NCI-H226 (cell line): ENCODE measurements at places on chromosomes 16 and 17.

DNA sequence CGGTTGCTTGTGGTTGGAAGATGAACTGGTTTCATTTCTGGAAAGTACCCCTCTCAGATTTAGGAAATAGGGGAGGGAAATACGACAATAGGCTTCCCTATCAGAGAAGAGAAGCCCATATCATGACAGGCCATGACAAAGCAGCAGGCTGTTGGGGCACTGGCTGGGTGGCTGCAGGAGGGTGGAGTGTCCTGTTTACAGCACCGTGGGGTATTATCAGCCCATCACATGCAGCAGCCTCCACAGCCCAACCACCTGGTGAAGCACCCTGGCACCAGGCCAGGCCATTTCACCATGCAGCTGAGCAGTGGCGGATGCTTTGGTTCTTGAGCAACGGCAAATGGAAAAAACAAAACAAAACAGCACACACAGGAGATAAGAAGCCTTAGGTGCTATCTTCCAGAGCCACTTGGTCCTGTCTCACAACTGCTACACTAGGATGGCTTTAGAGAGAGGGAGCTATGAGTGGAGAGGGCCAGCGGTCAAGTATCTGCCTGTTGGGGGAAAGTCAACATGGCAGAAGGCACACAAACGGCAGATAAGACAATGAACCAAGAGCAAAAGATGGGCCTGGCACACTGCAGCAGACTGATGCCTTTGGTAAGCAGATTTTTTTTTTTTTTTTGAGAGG lies 24.2 kb downstream of the FAM117A start:
- peak; percentile 48 for DNase-seq

- no peak for DNase-seq
Measured at GRCh38 chr17:14545156-14545906, 244.4 kb downstream of the HS3ST3B1 start.

GRCh38 chr17:65772989-65773388 lies 211.5 kb upstream of the AXIN2 start:
- no peak for DNase-seq

GRCh38 chr17:54007855-54008254 lies 185.1 kb downstream of the KIF2B start:
- no peak for DNase-seq

- DNase-seq: no peak
Measured at GRCh38 chr16:55559933-55560516, 6.5 kb upstream of the CAPNS2 start.

GRCh38 chr17:76088041-76088867 lies 9.3 kb downstream of the ZACN start:
- DNase-seq: no peak

DNA sequence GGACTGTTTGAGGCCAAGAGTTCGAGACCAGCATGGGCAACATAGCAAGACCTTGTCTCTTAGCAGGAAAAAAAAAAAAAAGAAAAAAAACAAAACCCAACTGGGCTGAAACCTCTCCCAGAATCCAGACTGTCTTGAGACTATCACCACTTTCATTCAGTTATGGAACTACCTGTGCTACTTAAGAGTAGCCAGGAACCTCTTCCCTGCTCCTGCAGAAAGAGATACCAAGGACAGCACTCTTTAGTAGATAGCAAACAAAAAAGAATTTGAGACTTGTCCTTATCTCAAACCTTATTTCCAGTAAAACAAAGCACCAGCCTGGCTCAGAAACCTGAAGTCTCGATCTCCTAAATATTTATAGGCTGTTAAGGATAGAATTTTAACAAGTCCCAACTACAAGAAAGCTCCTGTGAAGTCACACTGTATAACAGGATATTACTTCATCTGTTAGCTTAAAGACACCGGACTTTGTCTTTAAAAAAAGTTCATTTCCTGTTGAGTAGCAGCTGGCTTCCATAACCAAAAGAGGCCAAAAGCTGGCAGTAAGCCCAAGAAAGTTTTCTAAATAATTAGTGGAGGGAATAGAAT lies 5.1 kb downstream of the CDR2 start:
- peak; percentile 23 for DNase-seq

DNA sequence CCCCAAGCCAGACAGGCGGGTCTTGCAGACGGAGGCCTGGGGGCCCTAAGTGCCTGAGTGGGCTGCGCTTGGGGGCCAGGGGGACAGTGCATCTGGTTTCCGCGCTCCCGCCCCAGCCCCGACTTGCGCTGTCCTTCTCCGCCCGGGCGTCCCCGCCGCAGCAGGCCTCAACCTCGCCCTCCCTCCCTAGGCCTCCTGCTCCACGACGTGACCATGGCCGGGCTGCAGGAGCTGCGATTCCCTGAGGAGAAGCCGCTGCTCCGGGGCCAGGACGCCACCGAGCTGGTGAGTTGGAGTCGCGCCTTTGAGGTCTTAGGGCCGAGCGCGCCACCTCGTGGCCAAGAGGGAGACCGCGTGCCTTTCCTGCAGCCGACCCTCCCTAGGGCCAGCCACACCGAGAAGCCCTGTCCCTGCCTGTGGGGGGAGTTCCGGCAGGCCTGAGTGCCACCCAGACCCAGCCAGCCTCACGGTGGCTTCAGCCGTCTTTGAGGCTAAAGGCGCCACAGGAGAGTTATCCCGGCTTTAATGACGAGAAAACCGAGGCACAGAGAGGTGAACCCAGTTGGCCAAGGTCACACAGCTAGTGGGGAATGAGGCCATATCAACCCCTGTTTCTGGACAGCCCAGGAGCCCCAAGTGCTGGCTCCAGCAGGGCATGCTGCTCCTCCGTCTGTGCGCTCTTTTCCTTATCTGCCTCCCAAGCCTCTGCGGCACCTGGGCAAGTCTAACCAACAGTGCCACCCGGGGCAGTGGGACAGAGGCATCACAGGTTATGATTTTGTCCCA lies 12.2 kb upstream of the NDRG4 start:
- peak; percentile 52 for DNase-seq

GRCh38 chr17:28882154-28882895 lies 15.2 kb downstream of the FLOT2 start:
- no peak for DNase-seq

DNA sequence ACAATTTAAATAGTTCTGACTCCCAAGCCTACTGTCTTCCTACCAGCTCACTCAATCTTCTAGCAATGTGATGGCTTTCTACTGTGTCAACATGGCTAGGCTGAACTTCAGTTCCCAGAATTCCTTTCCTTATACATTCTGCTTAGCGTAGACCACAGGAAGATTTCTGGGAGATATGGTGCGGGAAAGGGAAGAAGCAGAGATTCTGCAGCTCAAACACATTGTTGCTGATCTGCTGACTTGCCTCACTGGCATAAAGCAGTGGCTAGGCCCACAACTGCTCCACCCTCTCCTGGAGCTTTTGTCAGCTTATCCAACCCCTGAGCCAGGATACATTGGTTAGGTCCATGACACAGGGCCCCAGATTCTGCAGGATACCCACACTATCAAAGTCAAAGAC lies 58.8 kb downstream of the GAS7 start:
- no peak for DNase-seq

GRCh38 chr16:63652091-63652490 lies 1469.8 kb downstream of the CDH11 start:
- DNase-seq: no peak

DNA sequence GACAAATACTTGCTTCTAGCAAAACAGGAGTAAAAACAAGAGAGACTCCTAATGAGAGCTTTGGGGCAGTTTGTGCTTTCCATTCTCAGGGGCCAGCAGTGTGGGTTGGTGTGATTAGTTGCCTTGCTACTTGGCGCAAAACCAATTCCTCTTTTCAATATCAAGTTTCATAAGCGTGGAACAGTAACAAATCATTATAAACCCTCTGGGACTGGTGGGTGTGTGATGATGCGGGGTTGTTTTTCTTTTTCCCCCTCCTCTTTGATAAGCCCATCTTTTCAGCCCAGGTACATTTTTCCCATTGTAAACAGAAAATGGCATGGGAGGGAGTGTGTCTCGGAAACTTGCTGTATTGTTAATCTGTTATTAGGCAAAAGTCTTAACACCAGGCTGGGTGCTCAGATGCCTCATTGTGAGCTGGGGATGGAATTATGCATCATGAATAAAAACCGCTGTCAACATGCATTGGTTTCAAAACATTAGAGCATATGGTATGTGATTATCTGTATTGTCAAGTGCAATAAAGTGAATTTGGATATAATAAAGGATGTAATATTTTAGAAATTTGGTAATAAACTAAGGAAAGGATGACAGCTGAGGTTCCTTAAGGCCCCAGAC lies 166.4 kb downstream of the CCDC182 start:
- no peak for DNase-seq

GRCh38 chr17:42142371-42142896 lies 12.4 kb downstream of the RAB5C start:
- DNase-seq: no peak

GRCh38 chr17:39591958-39592954 lies 15.5 kb downstream of the NEUROD2 start:
- DNase-seq: peak; percentile 52

- DNase-seq: no peak
Measured at GRCh38 chr16:83205896-83206295, 579.1 kb downstream of the CDH13 start.

DNA sequence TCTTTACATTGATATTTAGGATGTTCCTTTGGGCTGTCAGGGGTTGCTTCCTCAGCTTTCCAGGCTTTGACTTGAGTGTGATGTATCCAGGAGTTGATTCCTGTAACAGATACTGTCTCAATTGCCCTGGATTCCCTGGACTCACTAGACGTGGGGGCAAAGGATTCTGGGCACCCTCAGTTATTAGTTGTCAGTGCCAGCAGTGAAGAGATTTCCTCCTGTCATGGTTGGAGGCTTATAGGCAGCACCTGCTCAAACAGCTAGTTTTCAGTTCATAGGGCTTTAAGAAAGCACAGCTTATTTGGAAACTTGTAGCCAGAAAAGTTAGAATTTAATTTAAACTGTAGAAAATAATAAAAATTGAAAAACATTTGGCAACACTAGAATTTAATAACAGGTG lies 9.5 kb upstream of the B4GALNT2 start:
- DNase-seq: no peak

GRCh38 chr16:71564335-71564967 lies 12.4 kb downstream of the TAT start:
- no peak for DNase-seq

DNA sequence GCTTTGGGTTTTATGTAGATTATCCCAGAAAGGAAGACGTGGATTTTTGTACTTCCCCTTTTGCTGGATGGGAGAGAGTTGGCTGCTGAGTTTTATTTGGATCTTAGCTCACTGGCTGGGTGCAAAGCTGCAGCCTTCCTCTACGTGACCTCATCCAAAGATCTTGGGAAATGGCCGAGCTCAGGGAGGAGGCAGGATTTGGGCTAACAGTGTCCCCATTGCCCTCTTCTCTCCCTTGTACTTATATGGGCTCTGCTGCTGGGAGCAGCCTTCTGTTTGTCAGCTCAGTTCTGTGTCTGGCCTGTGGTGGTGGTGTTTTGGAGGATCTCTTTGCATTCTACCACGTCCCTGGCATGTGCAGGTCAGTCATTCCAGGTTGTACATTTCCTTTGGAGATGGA lies 2.0 kb downstream of the AOC3 start:
- DNase-seq: no peak

- DNase-seq: no peak
Measured at GRCh38 chr17:4720787-4721186, 10.4 kb downstream of the ARRB2 start.

DNA sequence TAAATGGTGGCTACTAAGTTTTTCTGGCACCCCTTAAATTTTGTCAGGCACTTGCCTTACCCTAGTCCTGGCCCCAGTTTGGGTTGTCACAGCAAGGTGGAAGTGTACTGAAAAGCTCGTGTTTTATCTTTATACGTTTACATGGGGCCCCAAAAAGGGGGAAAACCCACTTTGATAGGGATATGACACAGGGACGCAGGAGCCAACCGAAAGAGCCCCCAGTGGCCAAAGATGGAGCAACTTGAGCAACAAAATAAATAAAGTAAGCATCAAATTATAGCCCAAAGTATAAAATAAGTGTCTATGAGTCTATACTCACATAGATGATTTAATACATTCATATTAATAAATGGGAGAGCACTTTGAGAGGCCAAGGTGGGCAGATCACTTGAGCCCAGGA lies 5.0 kb upstream of the CETP start:
- DNase-seq: no peak

- no peak for DNase-seq
Measured at GRCh38 chr17:78268951-78269905, 37.8 kb downstream of the TMEM235 start.

- DNase-seq: no peak
Measured at GRCh38 chr17:58279016-58279711, 1.6 kb downstream of the MPO start.

GRCh38 chr16:56617212-56618085 lies 8.1 kb upstream of the MT1E start:
- DNase-seq: no peak

DNA sequence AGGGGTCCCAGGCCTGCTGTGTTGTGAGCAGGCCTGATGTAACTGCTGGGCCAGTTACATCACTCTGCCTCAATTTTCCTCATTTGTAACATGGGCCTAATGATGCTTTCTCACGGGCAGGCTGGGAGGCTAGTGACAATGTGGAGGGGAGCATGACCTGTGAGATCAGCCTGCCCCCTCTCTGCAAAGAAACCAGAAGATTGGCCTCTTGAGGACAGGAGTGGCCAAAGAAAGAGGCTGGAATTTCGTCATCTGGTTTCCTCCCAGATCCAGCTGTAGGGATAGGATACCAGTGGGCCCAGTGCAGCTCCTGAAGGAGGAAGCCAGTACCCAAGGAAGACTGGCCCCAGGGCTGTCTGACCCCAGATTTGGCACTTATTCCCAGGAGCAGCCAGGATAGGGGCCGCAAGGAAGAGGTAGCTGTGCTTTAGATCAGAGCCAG lies 615 bp upstream of the SREBF1 start:
- DNase-seq: peak; percentile 31

DNA sequence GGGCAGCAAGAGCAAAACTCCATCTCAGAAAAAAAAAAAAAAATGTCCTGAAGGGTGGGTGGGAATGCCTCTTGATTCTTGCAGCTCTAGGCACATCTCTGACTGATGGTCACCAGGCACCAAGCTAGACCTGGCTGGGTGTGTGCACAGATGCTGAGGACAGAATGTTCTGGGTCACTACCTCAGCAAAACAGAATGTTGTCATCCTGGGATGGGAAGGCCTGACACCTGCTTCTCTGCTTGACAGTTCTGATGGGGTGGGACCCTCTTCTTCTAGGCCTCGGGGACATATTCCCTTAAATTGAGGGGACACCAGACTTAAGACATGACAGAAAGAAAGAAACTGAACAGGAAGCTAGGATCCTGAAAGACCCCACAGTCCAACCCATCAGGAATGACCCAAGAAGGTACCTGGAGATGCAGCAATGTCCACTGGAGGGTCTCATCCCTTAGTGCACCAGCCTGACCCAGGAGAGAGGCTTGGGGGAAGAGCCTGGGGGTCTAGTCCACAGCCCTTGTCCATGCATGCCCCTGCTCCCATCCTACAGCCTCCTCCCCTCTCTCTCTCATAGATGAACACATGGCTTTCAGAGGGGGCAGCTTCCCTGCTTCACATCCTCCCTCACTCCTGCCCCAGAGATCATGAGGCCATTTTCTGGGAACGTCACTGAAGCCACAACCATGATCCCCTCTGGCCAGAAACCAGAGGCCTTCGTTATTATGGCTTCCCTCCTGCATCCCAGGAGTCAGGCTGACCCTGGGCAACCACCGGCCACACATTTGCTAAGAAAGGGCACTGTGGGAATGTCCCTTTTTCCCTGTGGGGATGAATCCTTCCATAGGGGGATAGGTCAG lies 3.8 kb upstream of the STAT5B start:
- DNase-seq: no peak

GRCh38 chr17:1592751-1593629 lies 30.4 kb upstream of the PITPNA start:
- DNase-seq: no peak
